ENCODE measurements at places on chromosomes 1 and 21.

DNA sequence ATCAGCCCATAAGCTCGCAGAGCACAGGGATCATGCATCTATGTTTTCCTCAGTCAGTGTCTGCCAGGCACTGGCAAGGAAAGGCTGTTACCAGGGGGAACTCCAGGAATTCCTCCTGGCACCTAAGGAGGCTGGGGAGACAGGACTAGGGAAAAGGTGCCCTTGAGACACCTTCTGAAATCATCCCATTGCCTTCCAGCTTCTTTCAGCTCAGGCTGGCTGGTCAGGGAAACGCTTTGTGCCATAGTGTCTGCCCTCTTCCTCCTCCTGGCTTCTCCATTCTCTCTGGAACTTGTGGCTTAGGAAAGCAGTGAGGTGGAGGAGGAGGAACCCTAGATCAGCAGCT is 13.8 kb downstream of the LMNA start:
- DNase-seq: no peak

GRCh38 chr1:184823080-184823479 is 68.4 kb upstream of the EDEM3 start:
- no peak for DNase-seq

- DNase-seq: no peak
Observed at GRCh38 chr1:147842578-147842977, 60.0 kb upstream of the GJA8 start.

DNA sequence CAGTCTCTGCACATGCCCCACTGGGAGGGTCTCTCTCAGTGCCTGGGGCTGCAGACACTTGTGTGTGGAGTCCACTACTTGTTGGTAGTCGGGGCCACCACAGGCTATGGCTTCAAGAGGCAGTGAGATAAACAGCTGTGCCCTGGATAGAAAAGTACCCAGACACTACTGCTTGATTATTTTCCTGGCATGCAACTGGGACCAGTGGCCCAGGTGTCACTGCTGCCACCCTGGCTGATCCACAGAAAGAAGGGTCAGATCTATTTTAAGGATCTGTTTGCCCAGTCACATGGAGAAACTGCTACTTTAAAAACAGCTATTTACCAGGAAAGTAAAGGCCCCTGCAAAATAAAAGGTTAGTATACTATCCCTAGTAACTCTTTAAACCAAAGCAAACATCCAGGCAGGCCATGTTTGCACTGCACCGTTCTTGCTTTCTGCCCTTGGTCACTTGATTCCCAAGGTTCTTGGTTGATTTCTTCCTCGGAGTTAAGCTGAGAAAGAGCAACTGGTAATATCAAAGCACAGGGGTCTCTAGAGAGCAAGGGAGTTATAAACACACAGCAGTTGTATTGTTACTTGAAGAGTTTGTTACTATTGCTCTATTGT is 99.9 kb downstream of the GLUL start:
- no peak for DNase-seq

DNA sequence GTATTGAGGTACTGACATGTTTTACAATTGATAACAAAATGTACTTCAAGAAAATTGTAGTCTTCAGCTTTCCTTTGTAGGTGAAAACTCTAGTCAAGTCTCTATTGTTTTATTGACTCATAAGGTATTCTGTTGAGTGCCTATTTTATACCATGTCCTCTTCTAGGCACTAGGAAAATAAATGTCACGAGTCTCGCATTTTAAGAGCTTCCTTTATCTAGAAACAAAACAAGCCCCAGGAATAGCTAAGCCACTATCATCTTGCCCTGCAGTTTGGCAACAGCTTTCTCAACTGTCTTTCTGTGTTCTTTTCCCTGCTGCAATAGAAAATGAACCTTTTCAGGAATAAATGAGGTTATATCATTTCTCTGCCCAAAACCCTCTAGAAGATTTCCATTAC is 288.5 kb upstream of the NEGR1 start:
- DNase-seq: no peak

- no peak for DNase-seq
Observed at GRCh38 chr1:35717911-35718476, 690 bp downstream of the C1orf216 start.

DNA sequence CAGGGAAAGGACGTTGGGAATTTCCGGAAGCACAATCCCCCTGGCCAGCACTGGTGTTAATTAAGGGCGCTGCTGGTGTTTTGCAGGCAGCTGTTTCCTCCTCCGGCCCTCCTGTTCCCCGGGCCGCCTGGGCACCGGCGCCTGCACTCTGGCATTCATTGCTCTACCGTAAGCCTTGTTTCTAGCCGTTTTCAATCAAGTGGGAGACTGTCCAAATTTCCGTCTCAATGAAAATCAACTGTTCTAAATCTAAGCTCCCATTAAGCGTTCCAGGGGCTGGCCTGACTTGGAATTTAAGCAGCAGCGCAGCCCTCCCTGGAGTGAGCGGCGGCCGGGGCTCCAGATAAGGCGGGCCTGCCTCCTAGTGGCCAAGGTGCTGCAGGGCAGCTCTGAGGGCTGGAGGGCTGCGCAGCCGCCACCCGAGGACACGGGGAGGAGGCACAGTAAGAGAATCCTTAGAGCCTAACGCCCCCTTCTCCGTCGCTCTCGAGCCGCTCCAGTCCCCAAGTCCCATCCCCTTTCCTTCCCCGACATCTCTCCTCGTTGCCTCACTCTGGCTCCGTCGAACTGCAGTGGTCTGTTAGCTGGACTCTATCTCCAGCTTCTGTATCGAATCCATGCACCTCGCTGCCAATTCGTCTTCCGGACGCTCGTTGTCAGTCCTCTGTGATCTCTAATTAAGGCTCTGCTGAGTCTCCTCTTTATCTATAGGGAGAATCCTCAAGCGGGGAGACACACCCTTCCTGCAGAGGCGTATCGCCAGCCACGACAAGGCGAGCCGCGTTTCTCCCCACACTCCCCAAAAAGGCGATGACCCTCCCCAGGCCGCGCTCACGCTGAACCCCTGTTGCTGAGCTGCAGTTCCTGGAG is 57.8 kb upstream of the LRRC8D start:
- DNase-seq: peak; percentile 85

DNA sequence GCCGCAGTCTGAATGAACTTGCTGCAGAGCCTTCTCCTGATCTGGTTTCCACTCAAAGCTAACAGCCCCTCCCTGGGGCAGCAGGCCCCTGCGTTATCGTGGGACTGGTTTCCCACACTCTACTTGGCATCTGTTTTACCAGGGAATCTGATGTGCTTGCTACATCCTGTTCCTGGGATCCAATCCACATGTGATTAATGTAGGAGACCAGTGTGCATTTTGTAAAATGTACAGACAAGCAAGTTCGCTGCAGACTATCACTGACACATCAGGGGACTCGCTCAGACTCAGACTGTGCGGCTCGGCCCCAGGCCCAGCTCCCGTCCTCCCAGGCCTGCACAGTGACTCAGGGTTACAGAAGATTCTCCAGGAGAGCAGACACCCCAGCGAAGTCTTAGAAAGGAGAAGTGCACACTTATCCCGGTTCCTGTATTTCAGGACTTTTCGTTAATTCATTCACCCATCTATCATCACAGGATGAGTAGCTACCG is 340.1 kb downstream of the MATN1 start:
- DNase-seq: no peak

- peak; percentile 16 for DNase-seq
Observed at GRCh38 chr1:117060441-117061317, 553 bp downstream of the TTF2 start.

GRCh38 chr21:23936224-23936623 is 1671.1 kb downstream of the MRPL39 start:
- no peak for DNase-seq

- DNase-seq: no peak
Observed at GRCh38 chr1:37262439-37263170, 211.8 kb upstream of the ZC3H12A start.

GRCh38 chr1:117683571-117684285 is 77.9 kb downstream of the TENT5C start:
- no peak for DNase-seq

GRCh38 chr1:21670956-21671902 is 2.1 kb upstream of the RAP1GAP start:
- DNase-seq: no peak

GRCh38 chr1:116470671-116471070 is 97.6 kb downstream of the ATP1A1 start:
- no peak for DNase-seq

- no peak for DNase-seq
Observed at GRCh38 chr1:160104486-160104885, 6.1 kb upstream of the IGSF8 start.

DNA sequence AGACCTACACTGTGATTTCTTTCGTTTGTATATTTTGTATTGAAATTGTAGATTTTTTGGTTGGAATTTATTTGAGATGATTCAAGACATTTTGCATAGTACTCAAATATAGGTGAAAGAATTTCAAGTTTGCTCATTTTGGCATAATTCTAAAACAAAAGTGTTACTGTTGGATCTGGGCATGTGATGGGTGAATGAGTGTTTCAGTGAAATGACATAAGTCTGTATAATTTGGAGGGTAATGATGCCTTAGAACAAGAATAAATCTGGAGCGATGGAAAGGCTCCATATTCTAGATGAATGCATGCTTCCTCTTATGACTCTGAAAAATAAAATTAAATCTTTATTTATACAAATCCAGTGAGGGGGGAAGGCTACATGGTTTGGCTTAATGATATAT is 41.0 kb downstream of the NFIA start:
- no peak for DNase-seq

DNA sequence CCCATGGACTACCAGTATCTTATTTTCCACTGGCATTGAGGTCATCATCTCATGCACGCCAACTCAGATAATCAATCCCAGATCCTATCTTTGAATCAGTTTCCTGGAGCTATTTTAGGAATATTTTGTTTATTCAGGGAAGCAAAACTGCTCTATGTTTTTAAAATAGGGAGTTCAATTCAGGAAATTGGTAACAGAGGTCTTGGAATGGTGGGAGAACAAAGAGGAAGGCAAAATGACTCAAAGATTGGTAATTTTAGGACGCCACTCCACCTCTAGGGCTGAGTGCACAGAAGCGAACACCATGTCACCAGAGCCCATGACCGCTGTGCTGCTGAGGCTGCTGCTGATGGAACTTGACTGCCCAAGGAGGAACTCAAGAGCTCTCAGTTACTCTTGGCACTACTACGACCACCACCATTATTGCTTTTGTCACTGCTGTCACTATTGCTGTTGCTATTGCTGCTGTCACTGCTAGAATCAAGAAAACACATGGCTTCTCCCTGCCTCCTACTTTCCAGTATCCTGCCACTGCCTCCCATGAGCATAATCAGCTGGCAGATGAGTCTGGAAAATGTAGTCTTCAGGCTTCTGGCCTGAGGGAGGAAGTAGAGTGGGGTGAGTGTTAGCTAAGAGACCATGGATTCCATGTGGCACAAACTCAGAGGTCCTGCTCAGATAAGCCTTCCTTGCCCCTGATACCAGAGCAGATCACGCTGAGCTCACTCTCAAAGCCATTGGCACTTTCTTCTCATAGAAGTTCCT is 71.6 kb upstream of the CNIH3 start:
- no peak for DNase-seq

- DNase-seq: no peak
Observed at GRCh38 chr21:45750936-45751335, 107.4 kb downstream of the PCBP3 start.

GRCh38 chr1:76038287-76039004 is 36.1 kb upstream of the ST6GALNAC3 start:
- no peak for DNase-seq

- DNase-seq: no peak
Observed at GRCh38 chr1:64920941-64921589, 45.3 kb downstream of the JAK1 start.

DNA sequence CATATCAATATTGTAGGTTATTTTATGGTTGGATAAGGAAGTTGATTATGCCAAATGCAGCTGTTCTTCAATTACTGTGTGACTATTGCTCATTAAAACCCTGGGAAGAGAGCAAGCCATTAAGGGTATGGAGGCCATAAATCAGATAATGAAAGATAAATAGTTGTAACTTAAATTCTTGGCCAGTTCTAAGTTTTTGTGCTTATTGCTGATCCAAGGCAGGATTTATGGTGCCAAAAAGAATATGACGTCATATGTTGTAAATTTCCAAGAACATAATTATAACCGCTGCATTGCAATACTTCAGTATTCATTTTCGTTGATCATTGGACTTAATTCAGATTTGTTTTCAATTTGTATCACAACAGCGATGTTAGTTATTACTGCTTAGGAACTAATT is 211.6 kb downstream of the LRRC40 start:
- DNase-seq: no peak

Data from T-helper 17 cell (primary cell).